ENCODE measurements at places on chromosomes 1 and 21.

GRCh38 chr1:96361271-96361856 is 360.2 kb upstream of the PTBP2 start:
- no peak for DNase-seq

DNA sequence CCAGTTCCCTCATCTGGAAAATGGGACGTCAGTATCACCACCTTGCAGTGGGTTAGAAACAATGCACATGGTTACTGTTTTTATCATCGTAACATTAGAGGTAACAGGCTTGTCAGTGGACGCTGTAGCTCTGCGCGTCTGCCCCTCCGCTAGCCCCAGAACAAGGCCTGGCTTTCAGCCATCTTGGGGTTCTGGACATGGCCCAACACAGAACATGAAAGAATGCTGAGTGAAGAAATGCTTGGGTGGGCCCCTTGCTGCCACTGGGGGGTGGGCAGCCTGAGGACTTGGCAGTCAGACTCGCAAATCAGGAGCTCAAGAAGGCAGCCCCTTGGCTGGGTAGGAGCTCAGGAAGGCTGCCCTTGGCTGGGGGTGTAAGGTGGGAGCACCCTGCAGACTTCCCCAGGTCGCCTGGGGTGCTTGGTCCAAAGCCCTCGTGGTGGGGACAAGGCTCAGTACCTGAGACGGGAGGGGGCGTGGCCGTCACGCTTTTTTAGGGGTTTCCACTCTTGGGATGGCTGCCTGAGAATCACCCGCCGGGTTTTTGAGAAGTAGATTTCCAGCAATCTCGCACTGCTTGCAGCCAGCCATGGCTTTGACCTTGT is 51.7 kb downstream of the SLC37A1 start:
- no peak for DNase-seq

- no peak for DNase-seq
These were observed 68.4 kb upstream of the EDEM3 start for GRCh38 chr1:184823080-184823479.

GRCh38 chr1:228974273-228974672 is 239.0 kb downstream of the RHOU start:
- no peak for DNase-seq

DNA sequence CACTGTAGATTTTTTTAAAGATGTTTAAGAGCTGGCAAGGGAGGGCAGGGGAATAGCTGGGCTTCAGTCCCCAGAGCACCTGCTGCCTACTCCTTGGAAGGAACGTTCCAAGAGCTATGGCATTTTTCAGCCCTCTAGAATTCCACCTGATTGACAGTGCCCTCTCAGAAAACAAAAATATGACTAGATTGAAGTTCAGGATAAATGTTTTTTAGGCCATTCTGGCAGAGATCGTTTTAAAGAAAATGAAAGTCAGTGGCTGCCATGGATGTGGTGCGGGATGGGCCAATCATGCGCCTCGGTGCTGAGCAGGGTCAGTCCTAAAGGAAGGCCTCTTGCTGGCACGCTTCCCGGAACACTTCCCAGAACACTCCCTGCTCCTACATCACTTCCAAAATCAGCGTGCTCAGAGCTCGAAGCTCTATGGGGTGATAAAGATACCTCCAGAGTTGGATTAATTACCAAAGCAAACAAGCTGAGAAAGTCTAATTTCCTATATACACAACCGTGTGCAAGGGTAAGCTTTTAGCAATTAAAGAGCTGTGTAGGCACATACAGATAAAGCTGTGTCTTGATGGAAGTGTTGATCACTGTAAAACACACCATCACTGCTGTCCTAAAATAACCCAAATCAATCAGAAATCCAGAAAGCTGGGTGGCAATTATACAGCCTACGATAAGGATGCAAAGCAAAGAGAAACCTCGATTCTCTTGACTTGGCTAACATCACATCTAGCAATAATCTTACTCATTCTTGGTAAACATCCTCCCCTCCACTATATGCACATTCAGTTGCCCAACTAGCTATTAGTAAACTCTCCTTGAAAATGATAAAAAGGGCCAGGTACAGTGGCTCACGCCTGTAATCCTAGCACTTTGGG is 34.6 kb downstream of the TGFBR3 start:
- no peak for DNase-seq

GRCh38 chr1:218783916-218784315 is 389.8 kb upstream of the LYPLAL1 start:
- no peak for DNase-seq

DNA sequence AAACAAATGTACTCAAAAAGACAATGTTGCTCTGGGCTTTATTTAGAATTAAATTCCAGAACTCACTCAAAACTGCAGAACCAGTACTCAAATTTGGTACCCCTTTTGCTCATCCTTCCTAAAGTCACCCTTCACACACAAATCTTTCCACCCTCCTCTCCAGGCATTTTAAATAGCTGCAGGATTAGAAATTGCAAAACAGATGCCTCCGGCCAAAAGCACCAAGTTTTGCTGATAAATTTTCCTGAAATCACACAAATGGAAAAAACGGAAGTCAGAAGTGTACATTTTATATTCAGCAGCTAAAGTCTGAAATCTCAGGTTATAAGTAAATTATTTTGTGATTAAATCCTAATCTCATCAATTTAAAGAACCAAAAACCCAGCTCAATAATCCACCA is 147.0 kb downstream of the NRIP1 start:
- no peak for DNase-seq

DNA sequence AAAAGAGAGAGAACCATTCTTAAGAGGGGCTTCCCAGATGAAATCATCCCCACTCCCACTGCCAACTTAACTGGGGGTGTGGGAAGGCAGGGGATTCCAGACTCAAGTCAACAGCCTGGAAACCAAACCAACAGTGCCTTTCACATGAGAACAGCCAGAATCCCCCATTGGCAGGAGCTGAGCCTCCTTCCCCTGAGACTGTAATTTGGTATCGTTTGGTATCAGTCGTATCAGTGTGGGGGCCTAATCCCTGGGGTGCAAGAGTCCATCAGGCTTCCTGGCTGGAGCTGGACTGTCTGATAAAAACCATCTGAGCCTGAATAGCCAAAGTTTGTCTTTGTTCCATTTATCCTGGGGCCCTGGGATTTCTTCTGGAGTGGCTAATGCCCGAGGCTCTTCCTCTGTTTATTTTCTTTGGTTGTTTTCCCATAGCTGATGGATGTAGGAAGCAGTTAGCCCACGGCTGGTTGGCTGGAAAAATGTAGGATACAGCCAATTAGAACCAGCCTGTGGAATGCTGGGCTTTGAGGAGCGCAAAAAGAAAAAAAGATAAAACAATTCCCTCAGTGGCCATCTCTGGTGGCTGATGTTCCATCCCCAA is 84.6 kb downstream of the LAMC2 start:
- DNase-seq: no peak
